ENCODE measurements at places on chromosomes 7 and 10.

DNA sequence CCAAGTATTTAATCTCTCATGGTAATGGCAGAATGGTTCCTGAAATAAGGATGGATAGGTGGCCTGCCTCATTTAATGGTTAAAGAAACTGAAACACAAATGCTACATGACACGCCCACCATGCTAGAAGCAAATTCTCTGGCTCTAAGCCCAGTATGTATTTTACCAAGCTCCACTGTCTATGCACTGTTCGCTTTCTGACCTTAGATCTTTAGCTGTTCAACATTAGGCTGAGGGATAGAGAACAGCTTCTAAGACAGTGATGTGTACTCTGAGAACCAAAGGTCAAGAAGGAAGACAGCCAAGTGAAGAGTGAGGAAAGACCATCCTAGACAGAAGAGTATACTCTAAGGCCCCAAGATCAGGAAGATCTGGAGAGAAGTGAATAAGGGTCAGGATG lies 26.6 kb downstream of the FAM3C start:
- peak; percentile 38 for DNase-seq

DNA sequence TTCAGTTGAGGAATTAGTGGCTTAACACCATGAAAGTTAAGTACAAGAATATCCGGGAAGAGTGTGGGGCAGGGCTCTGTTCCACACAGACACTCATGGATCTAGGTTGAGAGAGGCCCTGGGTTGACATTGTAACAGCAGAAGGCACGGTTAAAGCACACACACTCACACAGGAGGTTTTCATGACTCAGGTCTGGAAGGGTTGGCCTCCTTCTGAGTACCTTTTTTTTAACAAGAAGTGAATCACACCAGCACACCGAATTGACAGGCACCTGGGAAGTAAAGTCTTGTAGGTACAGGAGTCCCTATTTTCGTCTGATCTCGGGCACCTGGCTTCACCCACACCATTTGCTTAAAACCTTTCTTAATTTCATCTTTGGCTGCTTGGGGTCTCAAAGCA lies 509.4 kb upstream of the ADARB2 start:
- no peak for DNase-seq

DNA sequence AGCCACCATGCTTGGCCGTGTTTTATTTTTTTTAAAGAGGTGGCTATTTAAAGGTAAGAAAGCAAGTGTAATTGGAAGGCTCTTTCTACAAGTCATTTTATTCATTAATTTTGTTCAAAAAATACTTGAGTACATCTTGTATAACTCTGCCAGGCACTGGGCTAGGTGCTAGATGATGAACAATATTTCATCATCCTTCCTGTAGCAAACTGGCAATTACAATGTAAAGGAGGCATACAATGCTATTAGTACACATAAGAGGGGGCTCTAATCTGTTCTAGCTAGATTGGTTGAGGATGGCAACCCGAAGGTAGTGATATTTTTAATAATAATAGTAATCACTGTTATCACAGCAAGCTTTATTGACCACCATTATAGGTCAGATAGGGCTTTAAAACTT lies 215.5 kb upstream of the KLF14 start:
- DNase-seq = no peak

DNA sequence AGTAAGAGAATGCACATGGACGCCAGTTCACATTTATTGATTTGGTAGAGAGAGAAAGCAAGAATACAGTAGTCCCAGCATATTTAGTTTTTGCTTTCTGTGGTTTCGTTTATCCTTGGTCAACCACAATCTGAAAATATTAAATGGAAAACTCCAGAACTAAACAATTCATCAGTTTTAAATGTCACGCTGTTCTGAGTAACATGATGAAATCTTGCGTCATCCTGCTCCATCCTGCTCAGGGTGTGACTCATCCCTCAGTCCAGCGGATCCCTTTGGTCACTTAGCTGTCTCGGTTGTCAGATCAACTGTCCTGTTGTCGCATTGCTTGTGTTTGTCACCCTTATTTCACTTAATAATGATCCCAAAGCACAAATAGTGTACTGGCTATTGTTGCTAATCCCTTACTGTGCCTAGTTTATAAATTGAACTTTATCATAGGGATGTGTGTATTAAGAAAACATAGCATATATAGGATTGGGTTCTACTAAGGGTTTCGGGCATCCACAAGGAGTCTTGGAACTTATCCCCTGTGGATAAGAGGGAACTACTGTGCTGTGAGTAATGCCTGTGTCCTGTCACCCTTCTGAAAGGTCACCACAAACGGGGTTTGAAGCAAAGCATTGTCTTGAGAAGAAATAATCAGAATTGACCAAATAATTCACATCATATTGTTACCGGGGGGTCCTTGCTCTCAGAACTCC lies 73.6 kb downstream of the OTUD1 start:
- no peak for DNase-seq

- DNase-seq = no peak
These were observed 43.3 kb upstream of the CNNM1 start for GRCh38 chr10:99285881-99286280.

DNA sequence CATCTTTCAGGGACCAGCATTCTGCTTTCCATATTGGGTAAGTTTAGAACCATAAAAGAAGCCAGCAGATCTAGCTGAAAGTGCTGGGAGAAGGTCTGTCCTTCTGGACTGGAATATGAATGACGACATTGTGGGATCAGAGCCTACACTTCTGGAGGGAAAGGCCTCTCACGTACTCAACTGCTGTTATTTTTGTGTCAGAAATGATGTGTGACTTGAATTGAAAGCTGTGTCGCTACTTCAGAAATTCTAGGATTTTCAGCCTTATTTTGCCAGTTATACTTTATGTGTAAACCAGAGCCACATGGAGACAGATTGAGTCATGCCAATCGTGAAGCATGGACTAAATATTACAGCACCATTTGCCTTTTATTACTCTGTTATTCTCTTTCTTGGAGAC lies 231.0 kb downstream of the KIAA1217 start:
- DNase-seq = no peak

DNA sequence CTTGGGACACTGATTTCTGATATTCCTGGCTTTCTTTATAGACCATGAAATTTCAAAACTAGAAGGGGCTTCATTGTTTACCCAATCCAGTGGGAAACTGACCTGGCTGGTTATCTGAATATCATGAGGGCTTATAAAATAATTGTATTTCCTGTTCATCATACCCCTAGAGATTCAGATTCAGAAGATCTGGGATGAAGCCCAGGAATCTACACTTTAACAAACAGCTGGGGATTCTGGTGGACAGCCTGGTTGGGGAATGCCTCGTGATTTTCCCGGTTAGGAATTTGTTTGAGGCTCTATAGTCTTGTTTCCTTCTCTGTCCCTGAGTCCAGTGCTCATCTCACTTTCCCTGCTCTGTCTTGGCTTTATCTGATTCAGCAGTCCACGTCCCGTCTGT lies 110.3 kb downstream of the ADRA2A start:
- no peak for DNase-seq

GRCh38 chr10:113159563-113159962 lies 209.5 kb downstream of the TCF7L2 start:
- DNase-seq = no peak

GRCh38 chr10:113103131-113103840 lies 153.2 kb downstream of the TCF7L2 start:
- DNase-seq = no peak

GRCh38 chr10:2908851-2909630 lies 158.3 kb upstream of the PFKP start:
- peak; percentile 51 for DNase-seq

GRCh38 chr7:96246919-96247318 lies 75.0 kb downstream of the SLC25A13 start:
- no peak for DNase-seq

GRCh38 chr7:42522227-42522991 lies 285.4 kb upstream of the GLI3 start:
- peak; percentile 79 for DNase-seq

DNA sequence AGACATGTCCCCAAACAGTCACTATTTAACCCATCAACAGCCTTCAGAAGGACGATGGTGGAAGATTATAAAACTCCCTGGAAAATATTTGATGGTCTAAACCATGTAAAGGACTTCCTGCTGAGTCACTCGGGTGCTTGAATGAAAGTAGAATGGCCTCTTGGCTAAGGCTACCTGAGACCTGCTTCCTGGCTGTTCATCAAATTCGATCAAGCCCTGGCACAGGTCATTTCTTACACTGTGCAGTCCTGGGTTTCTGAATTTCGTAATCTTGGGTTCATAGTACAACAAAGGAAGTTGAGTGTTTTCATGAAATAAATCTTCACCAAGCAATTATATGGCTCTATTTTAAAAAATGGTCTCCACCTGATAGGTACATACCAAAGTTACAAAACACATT lies 260.3 kb upstream of the RNF32 start:
- DNase-seq = no peak

- no peak for DNase-seq
These were observed 1280.1 kb downstream of the TYW1 start for GRCh38 chr7:68276725-68277124.

GRCh38 chr10:59181668-59182067 lies 5.2 kb downstream of the PHYHIPL start:
- peak; percentile 20 for DNase-seq

- DNase-seq = no peak
These were observed 110.1 kb downstream of the WDR37 start for GRCh38 chr10:1166101-1166827.

GRCh38 chr7:98354511-98355249 lies 46.2 kb downstream of the BAIAP2L1 start:
- DNase-seq = no peak
